ENCODE measurements at places on chromosomes 6 and 20.

GRCh38 chr20:45049904-45050471 lies 50.9 kb downstream of the KCNS1 start:
- DNase-seq: no peak

- no peak for DNase-seq
Observed at GRCh38 chr20:46997187-46997586, 102.5 kb downstream of the EYA2 start.

- DNase-seq: no peak
Observed at GRCh38 chr20:52787216-52787615, 184.9 kb upstream of the TSHZ2 start.

DNA sequence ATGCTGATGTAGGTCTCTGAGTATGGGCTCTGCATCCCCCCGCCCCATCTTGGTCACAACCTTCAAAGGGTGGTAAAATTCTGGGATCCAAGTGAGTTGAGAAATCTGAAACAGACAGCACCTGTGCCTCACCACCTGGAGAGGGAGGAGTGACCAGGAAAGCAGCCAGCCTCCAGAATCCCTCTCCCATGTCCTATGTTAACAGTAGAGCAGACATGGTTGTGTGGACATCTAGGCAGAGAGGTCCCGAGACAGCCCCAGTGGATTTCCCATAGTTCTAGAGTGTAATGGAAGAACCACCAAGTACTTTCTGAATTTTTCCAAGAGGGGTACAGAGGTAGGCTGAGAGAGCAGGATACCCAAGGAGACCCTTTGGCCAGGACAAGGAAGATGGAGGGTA lies 103.7 kb upstream of the ENPP5 start:
- DNase-seq: no peak

- no peak for DNase-seq
Observed at GRCh38 chr6:20575704-20576451, 41.6 kb downstream of the CDKAL1 start.

DNA sequence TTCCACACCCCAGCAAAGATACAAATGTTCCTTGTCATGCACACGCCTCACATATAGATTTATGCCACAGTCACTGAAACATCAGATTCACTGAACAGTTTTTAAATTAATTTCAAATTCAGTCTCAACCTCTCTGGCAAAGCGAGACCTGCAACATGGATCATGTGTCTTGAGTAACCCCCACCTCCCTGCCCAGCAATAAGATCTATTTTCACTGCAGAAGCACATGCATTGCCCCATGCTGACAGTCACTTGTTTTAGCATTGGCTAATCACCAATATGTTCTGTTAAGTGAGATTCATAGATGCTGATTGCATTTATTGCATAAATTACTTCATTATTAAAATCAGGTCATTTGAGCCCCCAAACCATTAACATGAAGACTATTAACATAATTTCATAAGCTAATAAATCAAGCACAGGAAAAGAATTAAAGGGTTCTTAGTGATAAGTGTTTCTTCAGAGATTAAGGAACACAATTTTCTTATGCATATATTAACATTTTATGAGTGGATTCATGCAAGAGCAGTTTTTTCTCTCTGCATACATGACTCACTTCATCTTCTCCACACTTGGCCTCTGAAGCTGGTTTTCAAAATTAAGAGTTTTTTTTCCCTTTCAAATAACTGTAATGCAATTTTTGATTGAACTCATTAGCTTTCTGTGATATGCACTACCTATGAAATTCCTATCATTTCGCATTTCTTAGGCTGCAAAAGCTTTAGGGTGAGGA lies 173.2 kb upstream of the SOX4 start:
- DNase-seq: no peak

GRCh38 chr6:155171747-155172449 lies 91.9 kb upstream of the CLDN20 start:
- DNase-seq: no peak

DNA sequence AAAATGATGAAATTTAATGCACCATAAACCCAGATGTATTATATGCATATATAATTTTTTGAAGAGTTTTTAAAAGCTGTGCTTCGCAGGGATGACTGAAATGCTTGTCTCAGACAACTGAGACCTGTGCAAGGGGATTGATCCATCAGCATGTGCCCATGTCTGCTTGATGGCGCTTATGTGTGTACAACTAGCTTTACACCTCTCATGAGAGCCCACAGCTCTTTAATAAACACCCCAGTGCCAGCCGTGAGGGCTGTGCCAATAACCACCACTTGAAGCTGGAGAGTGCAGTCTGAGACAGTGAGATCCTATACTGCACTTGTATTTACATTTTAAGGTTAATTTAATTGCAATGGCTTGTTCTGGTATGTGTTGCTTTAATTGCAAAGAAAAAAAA lies 225.5 kb downstream of the BCKDHB start:
- peak; percentile 45 for DNase-seq

- no peak for DNase-seq
Observed at GRCh38 chr6:14622085-14622484, 504.5 kb downstream of the CD83 start.

DNA sequence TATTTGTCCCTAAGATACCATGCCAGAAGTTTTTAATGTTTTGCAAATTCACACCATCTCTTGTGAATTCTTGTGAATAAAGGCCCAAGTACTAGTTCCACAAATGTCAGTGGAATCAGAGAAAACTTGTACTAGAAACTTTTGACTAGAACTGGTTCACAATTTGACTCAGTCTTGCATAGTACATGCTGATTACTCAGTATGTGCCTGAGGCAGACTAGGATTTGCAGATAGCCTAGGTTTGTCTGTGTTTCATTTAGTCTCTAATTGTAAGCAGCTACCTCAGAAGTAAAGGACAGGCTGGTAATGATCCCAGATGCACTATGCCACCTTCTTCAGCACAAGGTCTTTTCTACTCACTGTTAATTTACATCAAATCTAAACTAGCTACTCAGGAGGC lies 34.2 kb upstream of the GSTA4 start:
- DNase-seq: no peak

DNA sequence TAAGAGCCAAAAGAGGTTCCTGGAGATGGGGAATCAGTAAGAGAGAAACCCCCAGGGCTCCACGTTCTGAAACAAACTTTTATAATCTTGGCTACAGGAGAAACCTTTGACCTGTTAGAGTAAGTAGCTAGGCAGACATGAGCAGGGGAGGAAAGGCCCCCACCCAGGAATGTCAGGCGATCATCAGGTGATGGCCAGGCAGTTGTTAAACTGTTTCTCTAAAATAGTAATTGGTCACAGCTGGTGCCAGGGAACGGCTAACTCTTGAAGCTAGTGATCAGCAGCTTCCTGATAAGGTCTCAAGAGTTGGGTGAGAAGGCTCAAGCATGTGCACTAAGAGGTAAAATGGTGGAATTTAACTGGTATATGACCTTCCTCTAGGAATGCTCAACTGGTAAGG lies 263.8 kb downstream of the HDGFL1 start:
- DNase-seq: no peak

DNA sequence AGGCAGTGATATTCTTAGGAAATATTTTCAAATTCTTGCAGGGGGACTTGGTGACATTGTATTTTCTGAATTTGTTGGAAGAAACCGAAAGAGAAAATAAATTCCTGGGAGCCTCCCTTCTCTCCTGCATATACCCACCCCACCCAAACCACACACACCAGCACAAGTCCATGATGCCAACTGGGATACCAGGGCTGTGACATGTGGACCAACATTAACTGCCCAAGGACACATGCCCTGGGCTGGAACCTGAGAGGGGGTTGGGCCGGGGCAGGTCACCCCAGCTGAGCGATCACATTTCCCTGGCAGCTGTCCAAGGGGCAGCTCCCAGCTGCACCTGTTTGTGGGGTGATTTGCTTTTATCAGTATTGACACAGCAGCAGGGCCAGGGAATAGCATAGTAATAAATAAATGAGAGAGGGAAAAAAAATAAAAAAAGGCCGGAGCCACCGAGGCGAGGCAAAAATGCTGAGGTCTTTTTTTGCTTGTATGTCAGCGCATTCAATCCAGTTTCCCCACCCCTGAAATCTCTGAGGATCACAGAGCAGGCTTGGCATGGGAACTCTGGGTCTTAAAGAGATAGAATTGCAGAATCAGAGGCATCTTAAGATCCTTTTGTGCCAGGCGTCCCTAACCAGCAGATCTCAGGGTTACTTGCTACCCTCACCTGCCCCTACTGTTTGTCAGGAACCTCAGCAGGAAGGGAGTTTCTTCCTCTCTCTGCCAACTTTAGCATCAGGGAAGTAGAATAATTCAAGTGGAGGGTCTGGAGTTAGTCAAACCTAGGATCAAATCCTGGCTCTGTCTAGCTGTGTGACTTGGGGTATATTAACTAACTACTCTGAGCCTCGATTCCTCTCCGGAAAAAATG lies 66.5 kb upstream of the PIM1 start:
- DNase-seq: peak; percentile 83

- no peak for DNase-seq
Observed at GRCh38 chr6:55198715-55199114, 24.4 kb downstream of the HCRTR2 start.

DNA sequence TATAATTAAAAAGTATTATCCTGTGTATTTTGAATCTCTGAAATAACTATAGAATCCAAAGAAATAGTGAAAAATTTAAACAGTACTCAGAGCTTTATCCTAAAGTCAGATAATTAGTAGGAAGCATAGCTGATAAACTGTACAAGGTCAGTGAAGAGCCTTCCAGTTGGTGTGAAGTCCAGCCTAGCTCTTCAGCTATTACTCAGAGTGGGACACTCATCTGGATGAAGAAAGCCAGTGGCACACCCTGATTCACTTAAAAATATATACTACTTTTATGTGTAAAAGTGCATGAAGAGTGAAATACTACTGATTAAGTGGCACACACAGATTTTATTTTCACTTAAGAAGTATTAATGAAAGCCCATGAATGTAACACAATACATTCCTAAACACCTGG lies 3.1 kb downstream of the IFNGR1 start:
- no peak for DNase-seq

- DNase-seq: no peak
Observed at GRCh38 chr6:157642736-157643135, 180.3 kb upstream of the SNX9 start.

GRCh38 chr6:41545247-41545702 lies 906 bp upstream of the FOXP4 start:
- DNase-seq: no peak
